ENCODE measurements at places on chromosomes 3 and 15. TPM values are rescaled to one million over a fixed set of nuclear protein-coding genes. Genes with fewer than 3 reads are reported as not detected.

SCN11A gene
- total RNA-seq, result 0.17 TPM

DNA sequence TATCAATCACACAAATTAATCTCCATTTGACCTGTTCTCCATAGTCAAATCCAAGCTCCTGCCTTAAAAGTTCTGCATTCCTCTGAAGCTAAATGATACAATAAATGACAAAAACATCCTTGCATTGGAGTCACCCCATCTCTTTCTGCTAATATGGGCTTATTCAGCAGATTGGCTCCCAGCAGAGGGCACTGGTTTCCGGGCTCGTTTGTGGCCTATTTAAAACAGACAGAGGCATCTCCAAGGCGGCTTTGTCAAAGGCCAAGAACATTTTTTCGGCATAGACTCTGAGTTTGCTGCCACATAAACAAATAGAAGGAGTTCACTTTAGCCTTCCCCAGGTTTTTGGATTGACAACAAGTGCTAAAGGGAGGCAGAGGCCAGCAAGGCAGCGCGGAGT is 204.4 kb upstream of the RASGRP1 start:
- peak; percentile 42 for DNase-seq
- H3K27me3 ChIP-seq, result no peaks in the 10 kb centered on the region
- H3K4me1 ChIP-seq, result no peaks in the 10 kb centered on the region

DNA sequence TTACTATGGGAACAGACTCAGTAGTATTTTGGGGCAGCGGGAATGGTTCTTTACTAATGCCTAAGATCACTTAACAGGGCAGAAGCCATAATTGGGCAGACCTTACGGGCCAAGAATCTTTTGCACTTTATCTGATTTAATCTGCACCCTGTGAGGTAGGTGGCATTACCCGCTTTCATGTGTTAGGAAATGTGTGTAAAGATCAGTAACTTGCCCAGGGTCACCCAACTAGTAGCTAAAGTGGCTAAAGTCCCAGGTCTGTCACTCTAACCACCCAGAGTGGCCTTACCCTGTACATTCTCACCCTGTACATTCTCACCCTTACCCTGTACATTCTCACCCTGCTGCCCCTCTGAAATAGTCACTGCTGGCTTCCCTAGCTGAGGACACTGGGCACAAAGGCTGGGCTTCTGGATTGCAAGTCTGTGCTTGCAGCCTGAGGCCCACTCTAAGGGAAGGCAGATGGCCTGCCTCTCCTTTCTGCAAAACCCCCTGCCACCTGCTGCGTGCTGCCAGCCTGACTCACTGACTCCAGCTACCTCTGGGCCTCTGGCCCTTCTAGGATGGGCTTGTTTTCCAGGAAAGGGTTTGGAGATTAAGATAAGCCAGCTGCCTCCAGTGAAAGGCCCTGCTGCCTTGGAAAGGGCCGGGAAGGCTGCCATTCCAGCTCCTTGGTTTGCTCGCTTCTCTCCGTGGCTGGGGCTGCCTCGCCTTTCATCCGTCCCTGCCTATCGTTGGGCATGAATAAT is 37.5 kb upstream of the MYZAP start:
- no peak overlapping the region for H3K4me3 ChIP-seq
- no peak overlapping the region for H3K27ac ChIP-seq
- no peak for DNase-seq
- H3K4me1 ChIP-seq, result peaks cover 6% of the 10 kb centered on the region

TGM4 gene
- total RNA-seq, result not detected

GRCh38 chr3:72591522-72592421 is 256.5 kb downstream of the SHQ1 start:
- H3K4me1 ChIP-seq, result no peaks in the 10 kb centered on the region
- DNase-seq, result no peak
- no peaks in the 10 kb centered on the region for H3K36me3 ChIP-seq
- no peak overlapping the region for H3K4me3 ChIP-seq
- no peaks in the 10 kb centered on the region for H3K27me3 ChIP-seq
